ENCODE measurements at places on chromosomes 12 and 14.

GRCh38 chr12:1885599-1886245 lies 32.7 kb downstream of the CACNA2D4 start:
- no peak for DNase-seq

GRCh38 chr14:96092936-96093335 lies 53.8 kb downstream of the C14orf132 start:
- no peak for DNase-seq

DNA sequence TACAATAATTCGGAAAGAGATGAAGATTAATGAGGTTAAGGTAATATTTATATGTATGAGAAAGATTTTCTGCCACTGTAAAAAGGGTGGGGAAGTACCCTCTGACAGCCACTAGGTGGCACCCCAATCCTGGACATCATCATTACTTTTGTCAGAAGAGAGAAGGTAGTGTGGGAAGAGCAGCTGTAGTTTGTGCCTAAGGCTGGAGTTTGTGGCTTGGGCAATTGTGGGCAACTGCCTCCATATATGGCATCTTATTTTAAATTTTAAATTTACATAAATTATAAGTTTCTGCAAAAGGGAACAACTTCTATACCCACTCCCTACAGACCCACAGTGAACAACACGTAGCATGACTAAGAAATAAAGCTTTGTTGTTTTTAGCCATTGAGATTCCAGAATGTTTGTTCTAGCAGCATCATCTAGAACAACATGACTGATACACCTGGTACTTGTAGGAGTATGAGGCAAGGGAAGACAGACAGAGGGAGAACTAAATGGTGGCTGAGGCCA lies 34.4 kb upstream of the SYCP3 start:
- DNase-seq: peak; percentile 64

GRCh38 chr14:104445832-104446381 lies 133.7 kb upstream of the C14orf180 start:
- no peak for DNase-seq

GRCh38 chr14:47917344-47917954 lies 242.0 kb upstream of the MDGA2 start:
- DNase-seq: no peak

DNA sequence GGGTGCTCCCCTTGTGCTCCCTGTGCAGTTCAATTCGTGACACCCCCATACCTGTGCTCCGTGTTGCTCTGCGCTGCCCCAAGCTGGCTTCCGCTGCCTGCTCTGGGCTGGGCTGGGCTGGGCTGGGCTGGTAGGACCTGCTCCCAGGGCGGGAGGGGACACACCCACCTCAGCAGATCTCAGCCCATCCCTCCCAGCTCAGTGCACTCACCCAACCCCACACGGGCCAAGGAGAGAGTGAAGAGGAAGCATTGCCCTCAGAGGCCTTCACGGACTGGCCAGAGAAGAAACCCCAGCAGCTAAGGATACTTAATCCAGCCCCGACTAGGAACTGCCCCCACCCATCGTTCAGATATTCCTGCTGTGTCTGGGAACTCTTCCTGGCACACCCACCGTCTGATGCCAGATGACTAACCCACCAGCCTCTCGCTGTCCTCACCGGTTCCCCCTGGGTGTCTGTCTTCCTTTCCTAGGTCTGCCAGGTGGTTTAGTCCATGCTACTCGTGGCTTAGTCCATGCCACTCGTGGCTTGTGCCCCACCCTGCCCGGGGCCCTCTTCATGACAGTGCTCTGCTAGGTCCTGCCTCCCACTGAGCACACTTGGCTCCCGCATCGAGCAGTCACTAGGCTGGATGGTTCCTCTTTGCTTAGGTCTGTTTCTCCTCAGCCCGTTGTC lies at the start of gene LPAR5:
Gene LPAR5 (minus strand): TSS at position 104 of the 676 bp plus-strand sequence. CDS start 14,711 bp downstream, outside the sequence.
- DNase-seq: peak; percentile 63

GRCh38 chr14:64502887-64503433 lies 678 bp downstream of the ZBTB25 start:
- DNase-seq: peak; percentile 31

DNA sequence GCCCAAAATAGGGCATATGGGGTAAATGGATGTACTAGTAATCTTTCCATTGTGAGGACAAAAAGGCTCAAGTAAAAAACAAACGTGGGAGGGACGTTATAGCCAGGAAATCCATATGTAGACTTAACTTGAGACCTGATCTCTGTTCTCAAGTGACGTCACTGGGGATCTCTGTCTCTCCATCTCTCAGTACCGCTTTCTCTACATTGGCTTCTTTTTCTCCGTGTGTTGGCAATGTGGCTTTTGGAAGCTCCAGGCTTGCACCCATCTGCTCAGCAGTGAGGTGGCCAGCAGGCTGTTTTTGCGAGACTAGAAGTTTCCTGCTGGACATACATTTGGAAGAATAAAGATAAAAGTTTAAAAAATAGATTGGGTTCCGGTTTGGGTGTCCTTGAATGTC lies 66.0 kb upstream of the NRXN3 start:
- DNase-seq: no peak

- peak; percentile 4 for DNase-seq
Observed at GRCh38 chr12:132399092-132400010, 70.0 kb upstream of the GALNT9 start.

DNA sequence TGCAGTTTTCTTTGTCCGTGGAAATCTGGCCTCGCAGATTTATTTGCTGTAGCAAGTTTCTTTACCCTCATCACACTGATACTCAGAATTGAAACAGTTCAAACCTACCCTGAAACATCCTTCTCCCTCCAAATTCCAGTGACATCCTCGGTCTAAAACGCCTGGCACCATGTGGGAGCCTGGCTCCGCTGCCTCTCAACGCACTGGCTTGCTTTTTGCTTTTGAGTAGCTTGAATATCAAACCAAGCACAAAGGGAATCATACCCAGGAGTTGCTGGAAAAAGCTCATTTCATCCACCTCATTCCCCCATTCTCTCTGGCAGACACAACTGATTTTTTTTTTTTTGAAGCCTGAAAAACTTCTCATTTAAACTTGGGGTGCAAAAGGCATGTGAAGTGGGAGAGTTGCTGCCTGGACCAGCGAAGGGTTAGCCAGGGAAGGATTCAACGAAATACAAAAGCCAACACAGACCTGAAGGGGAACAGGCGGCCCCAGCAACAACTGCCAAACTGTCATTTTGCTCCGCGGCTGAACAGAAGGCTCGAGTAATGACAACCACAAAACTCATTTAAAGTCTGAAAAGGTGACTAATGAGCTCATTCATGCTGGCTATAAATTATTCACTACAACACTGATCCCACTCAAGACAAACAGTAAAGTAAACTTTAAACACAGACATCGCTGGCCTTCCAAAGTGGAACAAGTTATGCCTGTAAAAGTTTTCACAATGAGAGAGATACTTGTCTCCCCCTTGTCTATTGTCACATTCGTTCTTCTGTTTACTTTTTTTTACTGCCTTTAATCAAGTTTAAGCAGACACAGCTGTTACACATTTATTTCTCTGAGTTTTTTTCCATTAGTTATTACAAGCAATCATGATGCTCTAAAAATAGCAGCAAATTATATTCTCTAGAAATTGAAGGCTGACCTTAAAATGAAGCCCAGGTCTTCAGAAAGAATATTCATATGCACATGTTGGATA lies 12.5 kb upstream of the FOXN3 start:
- no peak for DNase-seq

- no peak for DNase-seq
Observed at GRCh38 chr12:89405626-89406345, 53.5 kb upstream of the DUSP6 start.

DNA sequence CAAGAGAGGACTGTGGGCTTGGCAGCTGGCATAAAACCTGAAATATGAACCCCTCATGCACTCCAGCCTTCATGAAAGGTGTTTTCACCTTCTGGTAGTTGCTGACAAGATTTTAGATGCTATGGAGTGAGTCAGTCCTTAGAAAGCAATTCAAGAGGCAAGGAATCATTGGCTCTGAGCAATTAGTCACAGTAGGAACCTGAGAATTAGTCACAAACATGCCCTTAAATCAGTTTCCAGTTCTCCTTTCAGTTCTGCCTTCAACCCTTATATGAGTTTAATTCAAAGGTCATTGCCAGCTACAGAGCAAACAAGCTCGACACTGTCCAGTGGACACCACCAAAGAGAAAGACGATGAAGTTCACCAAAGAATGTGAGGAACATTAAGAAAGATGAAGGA lies 472.3 kb downstream of the GLT1D1 start:
- DNase-seq: no peak

DNA sequence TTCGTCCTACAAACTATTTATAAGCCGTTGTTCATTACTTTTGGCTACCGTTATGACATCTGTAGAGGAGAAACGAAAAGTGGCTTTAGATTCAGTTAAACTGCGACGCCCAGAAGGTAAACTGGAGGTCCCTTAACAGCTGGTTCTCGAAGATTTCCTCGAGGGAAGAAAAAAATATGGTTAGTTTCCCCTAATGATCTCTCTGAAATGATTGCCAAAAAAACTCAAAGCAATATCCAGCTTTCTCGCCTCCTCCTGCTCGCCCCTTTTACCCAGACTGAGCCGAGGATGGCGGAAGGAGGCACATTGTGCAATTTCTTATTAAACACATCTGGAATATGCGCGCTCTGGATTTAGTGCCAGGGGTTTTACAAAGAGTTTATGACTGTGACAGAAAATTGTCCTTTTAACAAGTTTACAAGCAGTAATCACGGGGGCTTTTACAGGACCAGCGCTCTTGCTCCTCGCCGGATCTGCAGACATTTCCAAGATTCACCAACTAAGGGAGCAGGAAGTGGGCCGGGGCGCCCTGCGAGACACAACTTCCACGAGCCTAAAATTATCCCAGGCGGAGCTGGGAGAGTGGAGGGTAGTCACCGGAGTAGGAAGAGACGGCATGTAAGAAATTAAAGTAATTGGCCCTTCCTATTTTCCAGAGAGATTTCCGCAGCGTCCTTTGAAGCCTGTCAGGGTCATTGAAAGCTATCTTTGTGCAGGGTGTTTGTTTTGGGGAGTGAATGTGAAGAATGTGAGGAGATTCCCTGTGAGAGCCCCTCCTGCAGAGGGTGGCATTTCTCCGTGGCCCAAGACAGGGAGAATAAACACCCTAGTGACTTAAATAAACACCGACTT lies 5.6 kb downstream of the SIX1 start:
- no peak for DNase-seq

DNA sequence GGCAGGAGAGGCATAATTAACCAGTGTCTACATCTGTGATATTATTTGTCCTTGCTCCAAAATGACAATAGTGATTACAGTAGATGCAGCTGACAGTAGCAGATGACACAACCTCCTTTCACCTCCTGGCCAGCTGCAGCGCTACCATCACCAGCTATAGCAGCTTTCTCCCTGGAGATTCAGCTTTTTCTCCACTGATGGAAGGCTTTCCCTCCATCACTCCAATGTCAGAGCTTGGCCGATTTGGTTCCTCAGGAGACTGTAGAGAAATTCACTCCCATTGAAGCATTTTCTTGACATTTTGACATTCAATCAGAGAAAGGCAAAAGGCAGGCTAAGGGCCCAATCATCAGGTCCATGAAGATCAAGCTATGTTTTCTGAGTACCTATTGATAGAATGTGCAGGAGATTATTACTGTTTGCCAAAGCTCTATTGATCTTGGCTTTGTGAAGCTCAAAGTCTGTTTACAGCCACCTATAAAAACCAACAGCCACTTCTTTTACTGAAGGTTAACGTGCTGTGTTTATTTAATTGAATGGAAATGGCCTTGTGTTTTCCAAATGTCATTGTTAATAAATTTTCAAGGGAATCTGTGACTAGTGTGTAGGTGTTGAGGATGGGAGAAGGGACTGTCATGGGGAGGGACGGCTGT lies 785.1 kb downstream of the DIO2 start:
- no peak for DNase-seq

DNA sequence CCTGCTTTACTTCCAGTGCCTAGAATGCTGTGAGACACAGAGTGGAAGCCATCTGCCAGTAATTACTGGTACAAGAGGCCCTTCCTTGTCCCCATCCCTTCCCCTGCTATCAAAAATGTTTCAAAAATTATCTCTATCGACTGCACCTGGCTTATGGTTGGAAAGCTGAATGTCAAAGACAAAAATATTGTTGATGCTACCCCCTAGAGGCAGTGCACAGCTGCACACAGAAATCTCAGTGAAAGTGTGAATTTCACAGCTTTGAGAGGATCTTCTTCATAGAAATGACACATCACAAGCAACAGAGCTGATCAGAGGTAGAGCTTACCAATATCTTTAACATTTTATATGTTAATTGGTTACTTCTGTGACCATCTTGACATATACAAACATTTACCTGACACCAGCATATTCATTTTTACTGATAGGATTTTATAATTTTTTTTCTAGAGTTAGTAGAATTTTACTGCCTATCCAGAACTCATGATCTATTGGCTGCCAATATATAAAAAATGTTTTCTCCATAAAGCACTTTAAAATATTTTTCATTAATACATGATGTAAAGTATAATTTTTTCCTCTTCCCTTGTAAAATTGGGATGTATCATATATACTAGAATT lies 138.0 kb downstream of the AACS start:
- DNase-seq: no peak

DNA sequence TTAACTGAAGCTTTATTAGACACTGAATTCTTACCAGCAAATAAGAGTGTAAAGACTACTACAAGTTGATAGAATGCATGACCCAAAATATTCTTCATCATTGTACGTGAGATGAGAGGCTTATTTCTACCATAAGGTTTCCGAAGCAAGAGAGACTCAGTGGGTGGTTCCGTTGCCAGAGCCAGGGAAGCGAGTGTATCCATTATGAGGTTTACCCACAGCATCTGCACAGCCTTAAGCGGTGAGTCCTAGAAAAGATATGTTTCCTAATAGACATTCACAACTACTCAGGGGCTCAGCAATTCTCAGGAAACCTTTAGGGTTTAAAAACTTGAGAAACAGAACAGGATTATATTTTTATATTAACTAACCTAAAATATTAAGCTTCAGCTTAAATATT lies 77.8 kb upstream of the POC1B start:
- DNase-seq: no peak

DNA sequence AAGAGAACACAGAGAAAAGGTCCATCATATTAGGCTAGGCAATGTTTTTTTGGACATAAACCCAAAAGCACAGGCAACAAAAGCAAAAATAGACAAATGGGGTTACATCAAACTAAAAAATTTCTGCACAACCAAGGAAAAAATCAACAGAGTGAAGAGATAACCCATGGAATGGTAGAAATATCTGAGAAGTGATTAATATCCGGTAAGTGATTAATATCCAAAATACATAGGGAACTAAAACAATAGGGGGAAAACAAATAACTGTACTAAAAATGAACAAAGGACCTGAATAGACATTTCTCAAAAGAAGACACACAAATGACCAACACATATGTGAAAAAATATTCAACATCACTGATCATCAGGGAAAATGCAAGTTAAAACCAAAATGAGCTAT lies 4.3 kb downstream of the STYK1 start:
- no peak for DNase-seq

DNA sequence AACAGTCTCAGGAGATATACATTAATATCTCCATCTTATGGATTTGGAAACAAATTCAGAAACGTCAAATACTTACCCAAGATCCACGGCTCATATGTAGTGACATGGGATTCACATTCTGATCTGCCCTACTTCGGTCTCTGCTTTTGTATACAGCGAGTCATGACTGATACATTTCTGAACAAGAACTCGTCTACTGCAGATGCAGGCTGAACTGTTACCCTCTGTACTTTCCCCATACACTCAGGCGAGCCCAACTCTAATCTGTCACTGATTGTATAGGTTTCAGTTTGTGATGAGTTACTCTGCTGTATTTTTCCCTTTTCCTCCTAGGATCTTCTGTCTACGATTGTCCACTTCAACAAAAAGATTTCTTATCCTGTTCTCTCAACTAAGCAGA lies 441.6 kb downstream of the CCDC91 start:
- DNase-seq: no peak
